Activated naive CD4-positive, alpha-beta T cell (primary cell): ENCODE measurements at places on chromosomes 6 and 20.

GRCh38 chr6:109048176-109048575 is 46.5 kb downstream of the SESN1 start:
- DNase-seq, result no peak

GRCh38 chr6:157990321-157991066 is 8.8 kb downstream of the SYNJ2 start:
- DNase-seq, result no peak

- DNase-seq, result peak; percentile 15
These were observed 52.9 kb upstream of the TAB2 start for GRCh38 chr6:149264629-149265028.

- DNase-seq, result no peak
These were observed 30.8 kb upstream of the ENPP1 start for GRCh38 chr6:131776985-131777384.

DNA sequence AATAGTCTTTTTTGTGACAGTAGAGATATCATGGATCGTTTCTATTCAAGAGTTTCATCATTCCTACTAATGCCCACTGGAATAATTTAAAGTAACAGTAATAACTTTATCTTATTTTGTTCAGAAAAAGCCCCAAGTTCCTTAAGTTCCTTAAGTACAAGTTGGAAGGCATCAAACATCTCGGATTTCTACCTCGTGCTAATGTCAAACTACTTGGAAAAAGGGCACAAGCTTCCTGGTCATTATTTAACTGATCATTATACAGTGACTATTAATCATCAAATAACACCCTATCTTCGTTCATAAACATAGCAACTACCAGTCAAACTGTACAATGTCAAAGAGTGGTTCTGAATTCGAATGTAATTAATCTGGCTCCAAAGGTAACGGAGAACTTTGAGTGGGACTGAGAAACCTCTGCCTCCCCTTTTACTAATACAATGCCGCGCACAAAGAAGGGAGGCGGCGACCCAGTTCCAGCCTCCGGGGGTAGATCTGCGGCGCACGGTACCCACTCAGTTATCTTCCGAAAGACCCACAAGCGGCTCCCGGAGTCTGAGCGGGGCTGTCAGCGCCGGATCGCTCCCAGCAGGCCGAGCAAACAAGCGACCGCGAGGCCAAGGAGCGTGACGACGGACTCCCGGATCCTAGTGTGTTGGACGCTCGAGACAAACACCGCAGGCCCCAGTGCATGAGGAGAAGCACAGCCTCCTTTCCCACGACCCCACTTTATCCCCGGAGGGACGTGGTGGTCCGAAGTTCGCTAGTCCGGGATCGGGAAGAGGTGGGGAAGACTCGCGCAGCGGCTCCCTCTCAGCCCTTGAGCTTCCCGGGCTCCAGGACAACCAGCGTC is 716 bp downstream of the SHPRH start:
- peak; percentile 18 for DNase-seq

DNA sequence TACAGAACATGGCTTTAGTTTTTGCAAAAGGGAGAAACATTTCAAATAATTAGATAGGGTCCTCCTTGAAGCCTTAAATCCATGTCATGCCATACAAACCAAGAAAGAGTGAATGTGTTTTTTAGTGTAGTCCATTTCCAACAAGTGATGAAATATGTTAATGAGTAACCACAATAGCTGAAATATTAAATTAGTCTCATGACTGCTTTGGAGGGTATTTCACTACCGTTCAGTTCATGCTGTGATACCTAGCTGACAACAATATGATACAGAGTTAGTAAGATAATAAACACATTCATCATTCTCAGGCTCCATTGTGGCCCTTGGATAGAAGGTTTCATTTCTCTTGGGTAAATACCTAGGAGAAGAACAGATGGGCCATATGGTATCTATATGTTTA is 5.8 kb upstream of the ID4 start:
- DNase-seq, result no peak

- no peak for DNase-seq
These were observed 47.1 kb upstream of the FAM184A start for GRCh38 chr6:119125576-119125975.

DNA sequence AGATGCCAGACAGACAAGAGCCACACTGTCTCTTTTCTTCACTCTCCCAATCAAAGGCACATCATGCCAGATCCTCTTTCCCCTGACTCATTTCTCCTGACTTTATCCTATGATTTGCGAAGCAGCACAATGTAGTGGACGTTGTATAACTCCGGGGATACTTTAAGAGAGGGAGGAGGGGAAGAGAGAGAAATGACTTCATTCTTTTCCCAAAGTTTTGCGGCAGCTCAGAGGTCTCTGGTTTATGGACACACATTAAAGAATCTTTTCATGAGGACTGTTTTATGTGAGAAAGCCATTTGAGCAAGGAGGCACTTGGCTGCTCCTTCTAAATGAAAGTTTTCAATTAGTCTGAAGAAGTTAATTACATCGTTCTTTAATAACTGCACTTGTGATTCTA is 75.1 kb upstream of the MC3R start:
- DNase-seq, result no peak

DNA sequence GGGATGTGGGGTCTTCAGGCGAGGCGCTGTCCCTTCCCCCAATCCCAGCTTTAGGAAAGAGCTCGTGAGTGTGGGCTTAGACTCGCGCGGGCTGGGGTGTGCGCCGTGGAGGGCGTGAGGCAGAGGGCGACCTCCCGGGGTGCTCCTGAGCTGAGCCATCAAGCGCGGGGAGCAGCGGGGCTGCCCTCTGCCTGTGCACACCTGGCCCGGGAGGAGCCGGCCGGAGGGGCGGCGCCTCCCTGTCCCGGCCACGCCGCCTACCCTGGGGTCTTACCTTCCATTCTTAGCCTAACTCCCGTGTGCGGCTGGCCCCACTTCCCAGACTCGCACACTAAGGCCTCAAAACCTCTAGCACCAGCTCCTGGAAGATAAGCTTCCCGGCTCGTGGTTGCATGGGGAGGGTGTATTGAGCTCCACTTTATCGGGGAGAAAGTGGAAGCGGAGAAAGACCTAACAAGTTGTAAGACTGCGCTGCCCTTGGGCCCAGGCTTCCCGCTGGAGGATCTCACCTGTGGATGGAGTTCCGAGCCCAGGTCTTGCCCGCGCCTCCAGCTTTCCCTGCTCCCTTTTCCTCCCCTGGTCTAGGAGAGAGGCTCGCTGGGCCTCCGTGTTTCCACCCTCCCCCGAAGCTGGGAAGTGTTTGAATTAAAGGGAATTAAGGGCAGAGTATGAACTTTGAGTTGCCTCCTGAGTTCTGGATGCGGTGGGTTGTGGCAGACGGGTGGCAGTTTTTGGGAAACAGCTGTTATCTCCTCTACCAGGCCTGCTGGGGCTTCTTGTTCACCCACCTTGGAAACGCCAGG is 1.2 kb downstream of the DNMT3B start:
- no peak for DNase-seq

DNA sequence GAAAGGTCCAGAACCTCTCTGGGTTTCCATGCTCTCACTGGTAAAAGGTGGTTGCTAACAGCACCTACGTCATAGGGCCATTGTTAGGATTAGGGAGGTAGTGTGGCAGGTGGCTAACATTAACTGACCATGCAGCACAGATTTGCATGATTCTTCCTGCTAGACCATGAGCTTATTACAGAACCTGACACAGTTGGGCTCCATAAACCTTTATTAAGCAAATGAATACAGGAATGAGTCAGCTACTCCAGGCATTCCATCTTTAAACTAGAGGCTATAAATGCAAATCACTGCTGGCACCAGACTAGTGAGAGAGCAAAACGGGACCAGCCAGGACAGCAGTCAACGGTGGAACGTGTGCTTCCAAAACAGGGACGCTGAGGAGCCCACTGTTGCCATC is 440.1 kb downstream of the PTPRT start:
- no peak for DNase-seq
